Stimulated activated CD4-positive, alpha-beta T cell treated with anti-CD3 and anti-CD28 coated beads, Interleukin-1b, Interleukin-23, amount 100 ng/mL, for 1 hour (primary cell): ENCODE measurements at places on chromosomes 1 and 21.

DNA sequence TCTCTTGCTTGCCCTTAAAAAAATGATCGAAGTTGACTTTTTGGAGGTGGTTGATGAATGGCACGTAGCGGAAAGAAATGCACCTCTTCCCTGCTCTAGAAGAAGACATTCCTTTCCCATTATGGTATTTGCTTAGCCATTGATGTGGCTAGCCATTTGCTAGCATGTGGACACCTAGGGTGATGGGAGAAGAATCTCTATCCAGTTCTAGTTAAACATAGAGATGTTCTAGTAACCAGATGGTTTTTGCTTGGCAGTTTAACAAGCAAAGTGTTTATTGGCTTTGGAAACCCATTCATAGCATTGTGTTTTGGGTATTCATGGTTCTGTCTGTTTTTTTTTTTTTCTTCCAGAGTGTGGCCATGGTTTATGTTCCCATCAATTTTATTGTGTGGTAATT is 78.9 kb downstream of the KCNJ6 start:
- no peak for DNase-seq

DNA sequence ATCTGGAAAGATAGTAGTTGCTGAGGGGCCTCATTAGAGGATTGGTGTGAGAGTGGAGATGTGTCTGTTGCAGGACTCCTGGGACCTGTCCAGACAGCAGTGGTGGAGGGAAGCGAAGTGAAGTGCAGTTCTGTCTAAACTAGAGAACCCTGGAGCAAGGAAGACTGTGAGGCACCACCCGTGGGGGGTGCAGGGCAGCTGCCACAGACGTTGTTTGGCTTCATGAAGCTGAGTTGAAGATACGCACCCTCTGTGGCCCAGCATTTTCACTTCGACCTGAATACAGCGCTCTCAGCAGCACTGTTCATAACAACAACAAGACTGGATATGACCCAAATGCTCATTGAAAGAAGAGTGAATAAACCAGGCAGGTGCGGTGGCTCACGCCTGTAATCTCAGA is 29.3 kb downstream of the ABCG1 start:
- DNase-seq, result no peak

- no peak for DNase-seq
Measured at GRCh38 chr1:26784023-26784871, 3.5 kb upstream of the PIGV start.

DNA sequence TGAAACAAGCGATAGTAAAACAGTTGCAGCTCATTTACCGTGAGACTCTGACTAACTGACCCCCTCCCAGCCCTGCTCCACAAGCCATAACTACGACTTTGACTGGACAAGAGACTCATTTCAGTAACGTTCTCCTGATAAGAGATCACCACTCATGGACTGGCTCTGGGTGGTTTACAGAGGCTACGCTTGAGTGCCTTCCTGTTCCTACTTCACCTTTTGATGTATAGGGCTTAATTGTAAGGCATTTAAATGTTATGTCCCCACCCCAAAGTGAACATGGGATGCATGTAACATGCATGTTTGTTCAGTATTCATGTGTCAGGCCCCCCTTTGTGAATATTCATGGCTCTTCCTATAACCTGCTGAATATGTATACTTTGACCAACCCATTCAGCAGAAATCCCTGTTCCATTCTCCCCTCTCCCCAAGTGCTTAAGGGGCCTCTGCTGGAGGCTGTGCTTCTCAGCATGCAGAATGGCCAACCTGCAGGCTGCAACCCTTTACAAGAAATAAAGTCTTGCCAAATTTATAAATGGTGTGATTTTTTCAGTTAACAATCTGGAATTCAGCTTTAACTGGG is 50.7 kb upstream of the SPOCD1 start:
- no peak for DNase-seq

- no peak for DNase-seq
Measured at GRCh38 chr21:40668555-40669275, 178.2 kb downstream of the DSCAM start.

GRCh38 chr1:222045786-222046185 is 303.9 kb upstream of the DUSP10 start:
- DNase-seq, result no peak

DNA sequence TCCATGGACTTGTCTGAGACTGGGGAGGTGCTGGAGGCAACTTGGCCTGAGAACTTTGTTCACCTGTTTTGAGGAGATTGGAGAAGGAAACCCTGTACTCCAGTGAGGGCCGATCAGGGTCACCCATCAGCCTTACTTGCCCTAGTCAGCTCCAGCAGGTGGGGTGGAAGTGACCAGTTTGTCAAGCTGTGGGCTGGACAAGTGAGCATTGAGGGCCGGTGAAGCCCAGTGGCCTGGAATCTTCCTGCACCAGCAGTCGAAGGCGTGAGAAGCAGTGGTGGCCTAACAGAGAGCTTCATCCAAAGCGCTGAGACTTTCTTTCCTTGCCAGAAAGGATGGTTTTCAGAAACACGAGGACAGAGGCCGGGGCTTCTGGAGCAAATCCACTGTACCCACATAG is 9.6 kb downstream of the SLC37A1 start:
- DNase-seq, result no peak

- no peak for DNase-seq
Measured at GRCh38 chr1:19091196-19091953, 118.7 kb downstream of the UBR4 start.

DNA sequence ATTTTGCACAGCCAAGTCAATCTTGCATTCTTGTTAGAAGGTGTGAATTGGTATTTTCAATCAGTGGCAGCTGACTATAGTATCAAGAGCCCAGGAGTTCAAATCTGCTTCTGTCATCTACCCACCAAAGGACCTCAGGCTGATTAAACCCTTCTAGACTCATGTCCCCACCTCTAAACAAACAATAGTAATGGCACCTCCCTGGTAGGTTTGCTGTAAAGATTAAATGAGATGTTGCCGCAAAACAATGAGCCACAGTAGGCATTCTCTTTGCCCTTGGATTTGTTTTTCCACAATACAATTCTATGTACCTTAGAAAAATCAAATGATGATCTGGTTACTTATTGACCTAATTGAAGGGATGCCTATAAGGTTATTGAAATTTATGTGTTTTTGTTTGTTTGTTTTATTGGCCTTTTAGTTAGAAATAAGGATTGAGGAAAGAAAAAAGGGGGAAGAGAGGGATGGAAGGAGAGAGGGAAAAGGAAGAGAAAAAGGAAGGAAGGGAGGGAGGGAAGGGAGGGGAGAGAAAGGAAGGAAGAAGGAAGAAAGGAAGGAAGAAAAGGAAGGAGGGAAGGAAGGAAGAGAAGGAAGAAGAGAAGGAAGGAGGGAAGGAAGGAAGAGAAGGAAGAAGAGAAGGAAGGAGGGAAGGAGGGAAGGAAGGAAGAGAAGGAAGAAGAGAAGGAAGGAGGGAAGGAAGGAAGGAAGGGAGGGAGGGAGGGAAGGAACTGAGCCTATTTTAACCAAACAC is 110.7 kb downstream of the ETS2 start:
- no peak for DNase-seq

DNA sequence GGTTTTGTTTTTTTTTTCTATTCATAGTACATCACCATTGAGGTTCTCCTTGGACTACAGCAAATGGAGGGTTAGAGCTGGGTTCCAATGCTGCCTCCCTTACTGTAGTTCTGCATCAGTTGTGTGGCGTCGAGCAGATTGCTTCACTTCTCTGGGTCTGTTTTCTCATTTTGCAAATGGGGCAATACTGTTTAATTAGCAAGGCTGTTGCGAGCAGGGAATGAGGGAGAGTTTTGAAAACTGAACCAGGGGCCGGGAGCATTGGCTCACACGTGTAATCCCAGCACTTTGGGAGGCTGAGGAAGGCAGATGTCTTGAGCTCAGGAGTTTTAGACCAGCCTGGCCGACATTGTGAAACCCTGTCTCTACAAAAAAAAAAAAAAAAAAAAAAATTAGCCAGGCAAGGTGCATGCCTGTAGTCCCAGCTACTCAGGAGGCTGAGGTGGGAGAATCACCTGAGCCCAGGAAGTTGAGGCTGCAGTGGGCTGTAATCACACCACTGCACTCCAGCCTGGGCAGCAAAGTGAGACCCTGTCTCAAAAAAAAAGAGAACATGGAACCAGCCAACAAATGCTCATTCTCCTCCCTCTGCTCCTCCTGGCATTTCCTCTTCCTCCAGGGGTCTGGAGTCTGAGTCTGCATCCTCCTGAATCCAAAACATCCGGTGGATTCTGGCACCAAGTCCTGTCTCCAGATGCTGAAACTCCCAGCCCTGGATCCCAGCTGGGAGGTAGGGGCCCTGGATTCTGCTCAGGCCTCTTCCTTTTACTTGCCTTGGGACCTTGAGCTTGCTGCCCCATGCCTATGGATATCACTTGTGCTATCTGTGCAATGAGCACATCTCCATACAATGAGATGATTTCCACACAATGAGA is 3.7 kb upstream of the PLOD1 start:
- DNase-seq, result no peak

- no peak for DNase-seq
Measured at GRCh38 chr1:32182060-32182459, 2.6 kb downstream of the TXLNA start.

GRCh38 chr1:109392037-109392787 is 5.5 kb downstream of the SORT1 start:
- no peak for DNase-seq

DNA sequence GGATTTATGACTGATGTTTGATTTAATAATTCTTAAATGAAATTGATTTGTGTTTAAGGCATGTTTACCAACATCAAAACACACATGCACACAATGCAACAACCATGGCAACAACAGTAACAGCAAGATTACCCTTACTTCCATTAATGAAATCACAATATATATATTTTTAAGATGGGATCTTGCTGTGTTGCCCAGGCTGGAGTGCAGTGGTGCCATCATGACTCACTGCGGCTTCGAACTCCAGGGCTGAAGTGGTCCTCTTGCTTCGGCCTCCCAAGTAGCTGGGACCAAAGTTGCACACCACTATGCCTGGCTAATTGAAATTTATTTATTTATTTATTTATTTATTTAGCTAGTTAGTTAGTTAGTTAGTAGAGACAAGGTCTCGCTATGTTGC is 27.7 kb downstream of the NEK7 start:
- no peak for DNase-seq

DNA sequence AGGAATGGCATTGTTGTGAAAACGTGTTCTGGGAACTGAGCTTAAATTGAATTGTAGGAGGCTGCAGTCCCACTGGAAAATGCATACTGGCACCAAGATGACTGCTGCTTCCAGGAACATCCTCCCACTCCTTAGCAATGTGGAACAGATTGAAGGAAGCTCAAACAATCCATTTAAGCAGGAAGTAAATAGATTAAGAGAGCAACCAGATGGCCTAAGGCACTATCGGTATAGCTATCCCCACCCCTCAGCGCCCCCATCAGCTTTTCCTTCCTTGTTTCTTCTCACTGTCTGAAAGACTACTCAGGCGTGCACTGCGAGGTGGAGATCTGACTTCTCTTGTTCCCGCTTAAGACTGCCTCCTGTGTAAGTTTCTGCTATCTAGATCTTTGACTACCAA is 4.0 kb upstream of the IFI16 start:
- no peak for DNase-seq

GRCh38 chr1:169368406-169368769 is 393 bp downstream of the BLZF1 start:
- no peak for DNase-seq

GRCh38 chr1:12112711-12113161 is 49.6 kb downstream of the TNFRSF8 start:
- DNase-seq, result no peak

GRCh38 chr1:223201967-223202366 is 58.9 kb upstream of the TLR5 start:
- no peak for DNase-seq

GRCh38 chr1:235207209-235207565 is 46.1 kb upstream of the RBM34 start:
- DNase-seq, result no peak

GRCh38 chr1:204989266-204990058 is 53.5 kb upstream of the CNTN2 start:
- DNase-seq, result no peak

DNA sequence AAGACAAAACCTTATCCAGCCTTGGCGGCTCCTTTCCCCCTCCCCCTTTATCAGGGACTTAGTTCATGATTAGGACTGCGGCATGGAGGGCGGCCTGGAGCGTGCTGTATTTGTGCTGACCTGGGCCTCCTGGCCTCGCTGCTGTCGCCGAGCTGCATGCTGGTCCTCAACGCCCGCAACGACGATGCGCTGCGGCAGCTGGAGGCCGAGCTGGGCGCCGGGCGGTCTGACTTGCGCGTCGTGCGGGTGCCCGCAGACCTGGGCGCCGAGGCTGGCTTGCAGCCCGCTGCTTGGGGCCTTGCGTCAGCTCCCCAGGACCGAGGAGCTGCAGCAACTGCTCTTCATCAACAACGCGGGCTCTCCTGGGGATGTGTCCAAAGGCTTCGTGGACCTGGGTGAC is 70.9 kb downstream of the TM2D1 start:
- DNase-seq, result no peak

DNA sequence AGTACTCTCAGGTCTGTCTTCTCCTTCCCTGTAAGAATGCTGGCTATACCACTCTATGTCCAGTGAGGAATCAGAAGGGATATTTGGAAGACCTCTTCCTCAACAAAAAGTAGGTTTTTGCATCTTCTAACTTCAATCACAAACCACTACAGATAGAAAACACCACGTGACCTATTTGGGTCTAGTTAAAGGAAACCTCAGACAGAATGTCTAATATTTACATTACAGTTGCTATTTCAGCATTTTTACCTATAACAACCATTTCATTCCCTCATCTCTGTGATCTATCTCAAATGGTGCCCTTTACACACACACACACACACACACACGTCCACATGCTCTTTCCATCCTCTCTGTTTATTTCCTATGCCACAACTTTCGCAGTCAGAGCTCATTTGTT is 7.9 kb upstream of the ADORA3 start:
- DNase-seq, result no peak

- DNase-seq, result no peak
Measured at GRCh38 chr1:232705815-232706575, 76.1 kb upstream of the SIPA1L2 start.

- no peak for DNase-seq
Measured at GRCh38 chr1:47631411-47631995, 193.7 kb downstream of the FOXD2 start.

DNA sequence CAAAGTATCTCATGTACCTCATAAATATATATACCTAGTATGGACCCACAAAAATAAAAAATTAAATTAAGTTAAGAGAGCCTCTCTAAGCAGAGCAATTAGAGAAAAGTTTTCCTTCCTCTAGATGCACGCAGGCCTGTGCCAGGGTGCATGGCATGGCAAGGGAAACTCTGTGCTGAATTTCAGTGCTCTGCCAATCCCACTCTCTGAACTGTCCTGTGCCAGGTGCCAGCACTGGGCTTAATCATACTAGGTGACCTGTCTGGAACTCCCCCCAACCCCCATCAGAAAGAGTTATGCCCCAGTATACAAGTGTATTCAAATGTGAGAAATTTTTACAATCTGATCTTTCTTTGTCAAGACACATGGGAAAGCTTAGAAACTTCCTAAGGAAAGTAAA is 10.4 kb upstream of the LAMC2 start:
- DNase-seq, result no peak

- DNase-seq, result no peak
Measured at GRCh38 chr1:234154320-234155251, 218.7 kb upstream of the COA6 start.

- no peak for DNase-seq
Measured at GRCh38 chr1:207840380-207840779, 70.5 kb downstream of the CD34 start.

GRCh38 chr1:98054786-98055185 is 134.0 kb upstream of the DPYD start:
- DNase-seq, result no peak

GRCh38 chr1:42118125-42118524 is 35.1 kb upstream of the GUCA2B start:
- no peak for DNase-seq

- no peak for DNase-seq
Measured at GRCh38 chr1:119410961-119411360, 4.0 kb upstream of the HSD3B2 start.
